Progenitor cell of endocrine pancreas (in vitro differentiated cells): ENCODE measurements at places on chromosomes 6 and 20.

DNA sequence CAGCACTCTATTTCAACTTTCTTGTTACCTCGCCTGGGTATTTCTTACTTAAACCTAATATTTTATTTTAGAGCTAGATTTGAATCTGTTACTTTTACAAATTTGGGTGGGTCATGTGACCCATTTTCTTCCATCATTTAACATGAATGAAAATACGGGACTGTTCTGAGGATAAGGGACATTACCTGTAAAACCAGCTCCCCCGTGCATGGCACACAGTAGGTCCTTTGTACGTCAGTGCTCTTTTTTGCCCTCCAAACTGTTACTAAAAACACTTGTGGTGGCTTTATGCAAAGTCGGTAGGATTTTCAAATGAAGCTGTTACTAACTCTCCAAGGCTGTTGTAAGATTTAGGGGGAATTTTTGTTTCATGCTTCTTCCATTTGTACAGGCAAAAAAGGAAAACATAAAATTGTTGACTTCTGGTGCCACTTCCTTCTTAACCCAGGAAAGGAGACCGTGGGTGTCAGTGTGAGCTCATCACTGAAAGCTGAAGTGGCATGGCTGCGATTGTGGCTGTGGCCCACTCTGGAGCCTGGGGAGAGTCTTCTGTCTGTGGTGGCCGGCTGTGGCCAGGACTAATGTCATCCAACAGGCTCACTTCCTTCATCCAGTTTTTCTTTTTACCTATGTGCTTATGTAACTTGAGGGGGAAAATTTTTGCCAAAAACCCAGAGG lies 40.2 kb upstream of the PXDC1 start:
- DNase-seq, result no peak

GRCh38 chr6:37971711-37972390 lies 152.3 kb downstream of the ZFAND3 start:
- no peak for DNase-seq

DNA sequence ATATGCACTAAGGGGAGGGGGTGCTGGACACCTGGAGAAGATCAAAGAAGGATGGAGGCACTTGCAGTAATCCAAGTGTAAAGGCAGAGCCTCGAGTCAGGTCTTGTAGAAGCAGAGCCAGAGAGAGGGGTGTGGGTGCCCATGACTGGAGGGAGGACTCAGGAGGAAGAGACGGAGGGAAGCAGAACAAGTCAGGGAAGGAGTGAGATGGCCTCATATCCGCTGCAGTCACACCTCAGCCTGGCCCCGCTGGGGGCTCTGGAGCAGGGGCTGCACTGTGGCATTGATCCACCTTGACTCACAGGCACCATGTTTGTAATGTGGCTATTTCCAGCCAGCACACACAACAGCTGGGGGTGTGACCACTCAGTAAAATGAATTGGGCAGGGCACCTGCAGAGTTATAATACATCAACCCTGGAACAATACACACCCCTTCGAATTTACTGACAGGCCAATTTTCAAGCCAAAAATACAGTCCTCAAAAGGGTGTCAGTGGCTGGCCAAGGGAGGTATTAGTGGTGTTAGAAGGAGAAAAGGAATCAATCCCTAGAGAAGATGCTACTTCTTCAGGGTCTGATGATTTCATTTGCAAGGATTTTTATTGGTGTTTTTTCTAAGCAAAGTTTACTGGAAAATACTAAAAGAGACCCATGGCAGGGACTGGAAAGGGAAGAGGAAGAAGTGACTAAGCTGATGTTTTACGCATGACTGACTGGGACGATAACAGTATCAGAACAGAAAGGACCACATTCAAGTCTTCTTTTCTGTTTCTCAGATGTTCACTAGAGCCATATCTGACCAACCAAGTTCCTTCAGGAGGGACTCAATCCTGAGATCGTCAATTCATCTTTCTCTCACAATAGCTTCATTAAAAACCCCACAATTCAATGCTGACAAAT lies 18.9 kb upstream of the NXT1 start:
- DNase-seq, result no peak

DNA sequence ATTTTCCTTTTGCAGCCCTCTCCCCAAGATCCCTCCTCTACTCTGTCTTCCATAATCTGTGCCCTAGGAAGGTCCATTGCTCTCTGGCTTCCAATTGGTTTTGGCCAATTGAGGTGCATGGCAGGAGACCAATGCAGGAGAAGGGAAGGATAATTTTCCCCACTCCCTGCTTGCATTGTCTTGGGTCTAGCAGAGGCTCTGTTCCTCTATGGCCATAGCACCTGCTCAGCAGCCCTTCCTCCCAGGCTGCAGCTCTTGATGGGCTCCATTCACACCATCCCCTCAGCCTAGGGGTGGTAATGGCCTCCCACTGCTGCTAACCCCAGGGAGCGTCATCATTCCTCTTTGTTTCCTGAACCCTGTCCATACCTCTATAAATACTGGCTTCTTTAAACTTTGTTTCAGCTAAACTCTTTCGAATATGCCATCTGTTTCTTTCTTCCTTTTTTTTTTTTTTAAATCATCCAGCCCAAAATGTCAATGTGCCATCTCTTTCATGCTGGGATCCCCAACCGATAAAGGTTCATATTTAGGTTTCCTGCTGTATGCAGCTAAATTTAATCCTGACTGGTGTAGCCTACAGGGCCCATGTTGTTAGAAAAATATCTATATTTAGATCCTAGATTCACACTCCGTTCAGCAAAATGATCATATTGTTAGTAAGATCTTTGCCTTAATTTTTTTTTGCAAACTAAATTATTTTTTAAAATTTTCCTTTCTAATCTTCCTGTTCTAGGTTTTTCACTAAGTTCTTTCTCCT lies 63.8 kb downstream of the HECA start:
- no peak for DNase-seq

DNA sequence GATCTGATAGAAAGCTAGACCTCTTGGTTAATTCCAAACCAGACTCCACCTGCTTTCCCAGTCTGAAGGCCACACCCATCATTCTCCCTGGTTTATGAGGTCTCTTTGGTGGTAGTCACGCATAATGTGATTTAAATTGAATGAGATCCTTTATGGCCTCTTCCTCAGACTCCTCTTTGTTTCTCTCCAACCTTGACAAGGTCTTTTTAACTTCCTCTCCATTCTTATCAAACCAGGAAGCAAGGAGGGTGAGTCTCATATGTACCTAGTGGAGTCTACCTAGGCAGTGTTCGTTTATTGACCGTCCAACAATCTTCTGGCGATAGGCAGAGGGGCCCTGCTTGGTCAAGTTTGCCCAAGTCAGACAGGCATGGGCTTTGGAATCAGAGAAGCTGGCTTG lies 184.2 kb upstream of the LAMP5 start:
- DNase-seq, result no peak

DNA sequence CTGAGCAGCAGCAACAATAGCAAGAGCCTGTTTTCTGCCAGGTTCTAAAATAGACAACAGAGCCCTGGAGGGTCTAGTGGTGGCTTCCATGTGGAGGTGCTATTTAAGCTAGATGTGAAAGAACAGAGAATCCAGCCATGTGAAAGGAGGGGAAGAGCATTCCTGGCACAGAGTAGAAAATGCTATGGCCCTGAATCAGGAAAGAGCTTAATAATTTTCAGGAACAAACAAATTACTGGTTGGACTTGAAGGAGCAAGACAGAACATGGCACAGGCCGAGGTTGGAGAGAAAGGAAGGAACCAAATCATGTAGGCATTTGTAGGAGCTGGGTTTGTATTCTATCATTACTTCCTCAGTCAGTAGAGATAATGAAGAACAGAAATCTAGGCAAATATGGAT lies 98.3 kb downstream of the AIG1 start:
- DNase-seq, result no peak

GRCh38 chr6:43870660-43871061 lies 100.7 kb downstream of the VEGFA start:
- no peak for DNase-seq

- no peak for DNase-seq
These were observed 58.0 kb downstream of the FOXO3 start for GRCh38 chr6:108618623-108619152.

DNA sequence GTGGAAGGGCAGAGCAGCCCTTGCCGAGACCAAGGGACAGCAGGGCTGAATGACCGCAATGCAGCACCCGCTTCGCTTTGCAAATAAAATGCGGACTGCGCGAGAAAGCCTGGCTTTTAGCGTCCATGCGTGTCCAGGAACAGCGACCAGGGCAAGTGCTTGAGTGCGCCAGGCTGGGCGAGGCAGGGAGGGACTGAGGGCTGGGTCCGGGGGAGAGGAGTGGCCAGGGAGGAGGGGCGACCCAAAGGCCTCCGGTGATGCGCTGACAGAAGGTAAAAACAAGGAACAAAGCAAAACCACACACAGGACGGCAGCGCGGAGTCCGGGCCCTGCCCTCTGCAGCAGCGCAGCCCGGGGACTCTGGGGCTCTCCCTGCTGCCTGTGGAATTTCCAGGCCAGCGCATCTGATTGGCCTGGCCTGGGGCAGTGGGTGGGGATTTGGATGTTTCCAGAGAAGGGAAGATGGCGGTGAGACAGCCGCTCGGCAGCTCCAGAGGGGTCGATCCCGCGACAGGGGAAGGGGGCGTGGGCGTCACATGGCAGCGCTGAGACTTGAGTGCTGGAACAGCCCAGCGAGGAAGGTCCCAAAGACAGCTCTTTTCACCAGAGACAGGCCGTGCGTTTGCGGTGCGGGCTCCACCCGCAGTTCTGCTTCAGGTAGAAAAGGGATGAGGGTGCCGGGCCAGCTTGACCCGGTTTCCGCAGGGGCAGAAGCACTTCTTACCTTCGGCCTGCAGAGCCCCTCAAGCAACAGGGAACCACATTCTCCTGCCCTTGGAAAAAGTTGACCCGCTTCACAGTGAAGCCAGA lies 51.8 kb downstream of the SSR1 start:
- peak; percentile 81 for DNase-seq

GRCh38 chr20:428658-429200 lies 20.6 kb downstream of the RBCK1 start:
- no peak for DNase-seq
